ENCODE measurements at places on chromosomes 12 and 14.

GRCh38 chr12:124940393-124941169 is 26.1 kb upstream of the UBC start:
- no peak for DNase-seq

- no peak for DNase-seq
Observed at GRCh38 chr12:54045868-54046521, 7.6 kb upstream of the HOXC4 start.

GRCh38 chr14:74977164-74977900 is 21.9 kb upstream of the PGF start:
- no peak for DNase-seq

DNA sequence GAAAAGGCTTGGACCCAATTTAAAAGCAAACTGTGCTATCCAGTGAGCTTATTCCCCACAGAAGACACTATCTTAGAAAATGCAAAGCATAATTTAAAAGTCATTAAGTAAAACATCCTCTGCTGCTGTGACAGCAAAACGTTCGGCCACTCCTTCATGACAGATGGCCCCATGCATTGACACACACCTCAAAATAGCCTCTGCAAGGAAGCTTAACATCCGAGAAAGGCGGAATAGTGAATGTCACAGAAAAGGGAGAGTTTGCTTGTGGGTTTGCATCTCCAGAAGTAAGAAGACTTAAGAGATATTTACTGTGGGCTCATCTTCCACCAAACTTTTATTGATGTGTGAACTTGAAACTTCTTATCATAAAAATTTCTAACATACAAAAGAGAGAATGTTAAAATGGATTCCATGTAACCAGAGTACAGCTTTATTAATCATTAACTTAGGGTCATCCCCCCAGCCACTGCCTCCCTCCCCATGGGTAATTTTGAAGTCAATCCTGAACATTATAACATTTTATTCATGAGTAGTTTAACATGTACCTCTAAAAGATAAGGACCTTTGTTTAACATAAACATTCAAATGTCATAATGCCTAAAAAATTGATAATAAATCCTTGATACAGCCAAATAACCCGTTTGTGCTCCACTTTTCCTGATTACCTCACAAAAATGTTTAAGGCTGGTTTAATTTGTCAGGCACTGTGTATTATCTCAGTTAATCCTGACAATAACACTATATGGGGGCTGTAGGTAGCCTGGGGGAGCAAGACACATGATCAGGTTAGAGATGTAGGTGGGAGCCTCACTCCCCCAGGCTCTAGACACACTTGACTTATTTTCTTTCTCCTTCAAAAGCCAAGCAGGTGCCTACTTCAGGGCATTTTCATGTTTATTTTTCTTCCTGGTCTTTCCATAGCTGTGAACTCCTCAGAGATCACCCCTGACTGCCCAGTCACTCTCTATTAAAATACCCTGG is 119.7 kb upstream of the TMCC3 start:
- no peak for DNase-seq

- no peak for DNase-seq
Observed at GRCh38 chr12:104054681-104055346, 4.8 kb upstream of the GLT8D2 start.

GRCh38 chr12:96698965-96699364 is 208.1 kb upstream of the NEDD1 start:
- DNase-seq = no peak

- DNase-seq = no peak
Observed at GRCh38 chr14:69091006-69091405, 61.9 kb downstream of the DCAF5 start.

- no peak for DNase-seq
Observed at GRCh38 chr14:92473261-92473968, 40.2 kb upstream of the RIN3 start.

DNA sequence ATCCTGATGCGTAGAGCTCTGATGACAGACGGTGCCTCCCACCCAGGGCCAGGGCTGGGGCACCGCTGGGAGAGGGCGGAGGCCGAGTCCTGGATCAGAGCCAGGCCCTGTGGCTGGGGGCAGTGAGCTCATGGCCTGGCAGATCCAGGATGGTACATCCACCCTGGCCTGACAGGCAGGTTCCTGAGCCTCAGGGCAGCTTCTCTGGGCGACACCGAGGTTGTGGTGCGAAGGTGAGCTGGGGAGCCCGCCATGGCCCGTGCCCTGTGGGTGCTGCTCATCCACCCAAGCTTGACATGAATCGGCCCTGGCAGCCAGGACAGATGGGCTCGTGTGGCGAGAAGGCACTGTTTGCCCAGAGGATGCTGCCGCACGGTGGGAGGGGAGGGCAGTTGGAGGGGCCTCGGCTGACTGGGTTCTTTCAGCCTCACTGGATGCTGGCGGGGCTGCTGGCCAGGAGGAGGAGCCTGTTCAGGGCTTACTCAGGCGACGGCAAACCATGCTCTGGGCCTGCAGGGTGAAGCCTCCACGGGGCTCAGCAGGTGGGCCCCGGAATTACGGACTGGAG is 16.6 kb downstream of the LRTM2 start:
- peak; percentile 44 for DNase-seq

- no peak for DNase-seq
Observed at GRCh38 chr12:51891843-51892242, 3.9 kb downstream of the ANKRD33 start.

DNA sequence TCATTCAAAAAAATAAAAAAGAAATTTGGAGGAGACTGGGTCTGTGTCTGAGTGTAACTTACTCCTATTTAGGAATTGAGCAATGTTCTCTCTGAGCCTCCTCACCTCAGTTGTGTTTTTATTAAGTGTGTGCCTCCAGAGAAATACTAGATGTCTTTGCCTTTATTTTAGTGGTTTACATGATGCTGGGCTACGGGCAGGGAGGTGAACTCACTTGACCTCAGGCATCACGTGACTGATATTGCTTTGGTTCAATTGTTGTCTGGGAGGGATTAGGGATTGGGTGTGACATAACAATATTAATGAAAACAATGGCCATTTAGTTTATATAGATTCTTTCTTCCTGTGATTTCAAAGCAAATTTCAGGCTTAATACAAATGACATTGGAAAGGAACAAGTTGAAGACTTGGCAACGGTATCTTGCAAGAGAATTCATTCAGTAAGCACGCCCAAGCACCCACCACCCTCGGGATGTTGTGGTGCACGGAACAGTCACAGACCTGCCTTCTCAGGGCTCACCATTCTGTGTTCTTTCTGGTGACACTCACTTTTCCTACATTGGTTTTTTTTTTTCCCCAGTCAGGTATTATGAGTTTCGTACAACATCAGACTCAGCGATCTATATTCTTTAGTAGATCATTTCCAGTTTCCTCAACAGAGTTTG is 77.5 kb downstream of the BMP4 start:
- no peak for DNase-seq

DNA sequence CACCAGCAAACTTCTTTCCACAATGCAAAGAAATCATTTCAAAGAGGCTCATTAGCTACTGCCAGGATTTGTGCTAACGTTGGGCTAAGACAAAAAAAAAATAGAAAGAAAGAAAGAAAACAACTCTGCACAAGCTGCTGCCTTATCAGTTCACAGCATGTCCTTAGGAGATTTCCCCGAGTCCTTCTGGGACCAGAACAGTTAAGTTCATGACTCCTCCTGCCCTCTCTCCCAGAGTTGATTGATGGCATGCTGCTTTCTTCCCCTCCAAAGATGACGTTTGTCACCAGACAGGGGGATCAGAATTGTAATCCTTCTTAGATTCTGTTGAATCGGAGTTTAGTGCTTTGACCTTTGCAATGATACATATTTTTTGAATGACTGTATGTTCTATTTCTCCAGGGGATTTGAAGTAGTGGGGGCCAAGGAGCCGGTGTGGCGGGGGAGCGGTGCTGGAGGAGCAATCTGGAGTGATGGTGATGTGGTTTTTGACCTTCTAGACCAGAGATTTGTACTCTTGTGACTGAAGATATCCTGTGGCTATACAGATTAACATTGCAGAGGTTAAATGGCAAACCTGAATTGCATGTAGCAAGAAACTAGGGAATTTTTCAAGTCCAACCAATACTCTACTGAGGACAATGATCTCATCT is 409.2 kb upstream of the TMPO start:
- no peak for DNase-seq

All from DMS79 treated with DMSO at 0.1 percent for 48 hours (cell line).